Stimulated activated CD4-positive, alpha-beta T cell treated with anti-CD3 and anti-CD28 coated beads, Interleukin-12 subunit alpha, Interleukin-12 subunit beta, amount 100 ng/mL, for 48 hours (primary cell): ENCODE measurements at places on chromosomes 3 and 15.

DNA sequence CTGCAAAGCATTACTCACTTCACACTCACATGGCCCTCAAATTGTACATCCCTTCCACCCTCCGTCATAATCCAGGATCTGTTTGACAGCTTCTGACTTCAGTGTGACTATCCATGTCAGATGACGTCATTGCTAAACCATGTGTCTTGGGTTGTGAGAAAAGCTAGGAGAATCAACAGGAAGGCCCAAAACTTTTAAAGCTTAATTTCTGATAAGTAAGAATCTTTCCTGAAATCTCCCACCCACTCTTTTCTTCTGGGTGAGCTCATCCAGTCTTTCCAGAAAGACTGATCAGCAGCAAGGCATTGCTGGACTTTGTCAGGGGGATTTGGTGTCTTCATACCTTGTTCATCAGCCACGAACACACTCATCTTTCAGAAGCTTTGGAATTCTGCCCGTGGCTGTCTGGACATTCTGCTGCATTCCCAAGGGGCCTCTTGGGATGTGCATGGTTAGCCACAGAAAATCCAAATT lies 11.5 kb upstream of the LMCD1 start:
- DNase-seq = no peak

DNA sequence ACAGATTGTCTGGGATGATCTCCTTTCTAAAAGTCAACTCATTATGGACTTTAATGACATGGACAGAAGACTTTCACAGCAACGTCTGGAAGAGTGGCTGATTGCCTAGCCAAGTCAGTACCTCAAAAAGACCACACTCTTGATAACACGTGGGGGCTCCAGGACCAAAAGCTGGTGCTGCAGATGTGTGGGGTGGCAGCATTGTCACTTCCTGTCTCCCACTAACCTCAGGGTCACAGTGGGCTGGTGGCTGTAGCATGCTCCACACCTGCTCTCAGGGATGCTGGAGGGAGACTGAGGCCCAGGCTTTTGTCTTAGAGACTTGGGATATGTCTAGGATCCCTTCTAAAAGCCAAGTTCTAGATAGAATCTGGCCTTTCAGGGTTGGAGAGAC lies 118.1 kb downstream of the APBA2 start:
- no peak for DNase-seq

DNA sequence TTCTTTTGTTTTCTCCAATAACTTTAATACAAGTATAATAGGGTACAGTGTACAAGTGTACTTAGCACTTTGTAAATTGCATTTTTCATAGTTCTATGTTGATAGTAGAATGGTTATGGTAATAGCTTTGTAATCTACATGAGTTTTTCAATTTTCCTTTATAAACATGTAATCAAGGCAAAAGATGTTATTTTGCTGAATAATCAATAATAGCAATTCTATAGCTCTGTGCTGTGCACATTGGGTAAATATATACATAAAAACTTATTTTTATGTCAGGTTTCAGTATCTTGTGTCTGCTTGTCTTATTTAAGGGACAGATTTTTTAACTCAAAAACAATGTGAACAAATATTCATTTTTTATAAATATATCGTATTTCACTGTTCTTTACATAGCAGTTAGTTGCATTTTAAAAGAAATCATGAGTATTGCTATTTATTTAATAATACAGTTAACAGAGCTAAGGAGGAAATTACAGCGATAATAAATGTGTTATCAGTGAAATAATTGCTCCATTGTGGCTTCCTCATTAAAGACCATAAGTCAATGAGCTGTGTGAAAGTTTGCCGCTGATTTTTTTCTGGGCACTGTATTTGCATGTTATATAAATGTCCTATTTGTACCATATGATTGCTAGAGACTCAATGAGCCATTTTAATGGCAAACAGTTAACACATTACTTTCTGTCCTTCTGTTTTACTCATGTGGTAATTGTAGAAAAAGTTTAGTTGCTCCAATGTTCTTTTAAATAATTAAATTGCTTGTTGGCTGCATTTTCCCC lies 214.6 kb upstream of the STAC start:
- no peak for DNase-seq

GRCh38 chr3:139062918-139063317 lies 18.2 kb upstream of the PRR23C start:
- no peak for DNase-seq

DNA sequence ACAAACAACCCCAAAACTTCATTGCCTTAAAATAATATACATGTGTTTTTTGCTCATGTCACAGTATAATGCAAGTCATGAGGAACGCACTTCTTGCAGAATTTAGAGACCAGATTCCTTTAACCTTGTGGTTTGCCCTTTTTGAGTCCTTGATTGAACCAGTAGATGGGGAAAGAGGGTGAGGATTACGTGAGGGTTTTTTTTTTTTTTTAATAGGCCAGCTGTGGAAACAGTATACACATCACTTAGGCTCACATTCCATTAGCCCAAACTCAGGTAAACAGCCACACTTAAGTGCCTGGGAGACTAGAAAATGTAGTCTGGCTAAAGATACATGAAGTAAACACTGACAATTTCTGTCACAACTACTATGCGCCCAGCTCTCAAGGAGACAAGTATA lies 114.9 kb upstream of the MLF1 start:
- no peak for DNase-seq

GRCh38 chr3:72615776-72616175 lies 232.5 kb downstream of the SHQ1 start:
- no peak for DNase-seq

DNA sequence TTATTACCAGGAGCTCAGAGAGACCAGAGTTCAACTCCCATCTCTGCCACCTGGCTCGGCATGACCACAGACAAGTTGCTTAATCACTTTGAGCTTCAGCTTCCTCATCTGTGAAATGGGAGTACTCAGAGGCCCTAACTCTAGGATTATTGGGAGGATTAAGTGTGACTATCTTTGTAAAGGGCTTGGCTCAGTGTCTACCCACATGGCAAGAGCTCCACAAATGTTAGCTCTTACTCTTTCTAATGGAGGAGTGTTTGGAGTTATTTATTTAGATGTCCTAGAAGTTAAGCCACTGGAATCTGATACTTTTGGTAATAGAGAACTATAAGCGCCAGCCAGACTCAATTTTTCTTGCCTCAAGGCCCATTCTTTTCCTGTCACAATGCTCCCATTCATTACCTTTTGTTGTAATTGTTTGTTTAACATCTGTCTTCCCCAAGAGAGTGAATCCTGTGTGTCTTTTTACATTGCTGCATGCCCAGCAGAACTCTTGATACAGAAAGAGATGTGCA lies 12.3 kb upstream of the LMCD1 start:
- DNase-seq = no peak

DNA sequence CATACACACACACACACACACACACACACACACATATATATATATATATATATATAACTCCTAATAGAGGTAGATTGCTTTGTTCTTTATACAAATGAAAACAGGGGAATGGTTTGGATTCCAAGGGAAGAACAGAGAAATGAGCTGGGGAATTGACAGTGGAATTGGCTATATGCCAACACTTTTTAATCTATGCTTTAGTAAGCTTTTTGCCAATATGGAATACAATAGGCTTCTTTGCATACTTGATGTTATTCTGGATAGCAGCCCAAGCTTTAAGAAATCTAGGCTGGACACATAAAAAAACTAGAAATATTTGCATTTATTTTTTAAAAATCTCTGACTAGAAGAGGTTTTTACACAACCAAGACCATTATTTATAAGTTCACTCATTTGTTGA lies 334.2 kb upstream of the MDFIC2 start:
- DNase-seq = no peak

GRCh38 chr3:14691719-14692118 lies 16.8 kb downstream of the C3orf20 start:
- DNase-seq = no peak

GRCh38 chr3:180402471-180403073 lies 199.4 kb upstream of the TTC14 start:
- no peak for DNase-seq

DNA sequence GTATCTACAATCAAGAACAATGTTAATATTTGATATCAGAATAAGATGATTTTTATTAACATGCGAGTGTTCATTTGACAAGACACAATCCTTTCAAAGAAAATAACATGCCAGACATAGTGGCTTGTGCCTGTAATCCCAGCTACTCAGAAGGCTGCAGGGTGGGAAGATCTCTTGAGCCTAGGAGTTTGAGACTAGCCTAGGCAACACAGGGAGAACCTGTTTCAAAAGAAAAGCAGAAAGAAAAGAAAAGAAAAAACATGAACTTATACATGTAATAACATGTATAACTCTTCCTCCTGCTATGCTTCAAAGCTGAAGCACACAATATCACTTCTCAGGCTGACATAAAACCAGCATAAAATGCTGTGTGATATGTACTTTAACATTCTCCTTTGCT lies 253.7 kb downstream of the FOXP1 start:
- no peak for DNase-seq

- DNase-seq = no peak
Observed at GRCh38 chr15:80501476-80501875, 97.3 kb downstream of the ARNT2 start.

- DNase-seq = no peak
Observed at GRCh38 chr3:49900491-49901153, 3.1 kb downstream of the MST1R start.

- DNase-seq = no peak
Observed at GRCh38 chr15:69794645-69795469, 302.9 kb downstream of the TLE3 start.

GRCh38 chr3:116340680-116341216 lies 104.5 kb downstream of the LSAMP start:
- DNase-seq = no peak

DNA sequence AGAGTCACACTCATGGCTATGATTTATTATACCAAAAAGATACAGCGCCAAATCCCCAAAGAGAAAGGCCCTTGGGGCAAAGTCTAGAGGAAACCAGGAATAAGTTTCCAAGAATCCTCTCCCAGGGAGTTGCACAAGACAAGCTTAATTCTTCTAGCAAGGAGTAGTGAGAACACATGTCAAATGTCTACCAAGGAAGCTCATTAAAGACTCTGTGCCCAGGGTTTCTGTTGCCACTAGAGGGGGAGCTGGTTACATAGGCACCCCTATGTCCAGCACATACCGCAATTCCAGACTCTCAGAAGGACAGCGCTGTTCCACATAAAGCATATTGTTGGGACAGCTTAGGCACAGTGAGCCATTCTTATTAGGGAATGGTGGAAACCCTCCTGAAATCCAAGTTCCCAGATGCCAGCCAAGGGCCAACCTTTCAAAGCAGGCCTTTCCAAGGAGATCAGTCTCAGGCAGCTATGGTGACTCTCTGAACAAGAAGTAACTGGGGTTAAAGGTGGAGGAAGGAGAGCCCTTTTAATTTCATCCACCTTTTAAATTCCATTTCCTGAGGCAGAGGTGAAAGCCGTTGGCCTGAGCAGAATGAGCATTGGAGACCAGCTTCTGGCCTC lies 194.2 kb downstream of the UACA start:
- no peak for DNase-seq

DNA sequence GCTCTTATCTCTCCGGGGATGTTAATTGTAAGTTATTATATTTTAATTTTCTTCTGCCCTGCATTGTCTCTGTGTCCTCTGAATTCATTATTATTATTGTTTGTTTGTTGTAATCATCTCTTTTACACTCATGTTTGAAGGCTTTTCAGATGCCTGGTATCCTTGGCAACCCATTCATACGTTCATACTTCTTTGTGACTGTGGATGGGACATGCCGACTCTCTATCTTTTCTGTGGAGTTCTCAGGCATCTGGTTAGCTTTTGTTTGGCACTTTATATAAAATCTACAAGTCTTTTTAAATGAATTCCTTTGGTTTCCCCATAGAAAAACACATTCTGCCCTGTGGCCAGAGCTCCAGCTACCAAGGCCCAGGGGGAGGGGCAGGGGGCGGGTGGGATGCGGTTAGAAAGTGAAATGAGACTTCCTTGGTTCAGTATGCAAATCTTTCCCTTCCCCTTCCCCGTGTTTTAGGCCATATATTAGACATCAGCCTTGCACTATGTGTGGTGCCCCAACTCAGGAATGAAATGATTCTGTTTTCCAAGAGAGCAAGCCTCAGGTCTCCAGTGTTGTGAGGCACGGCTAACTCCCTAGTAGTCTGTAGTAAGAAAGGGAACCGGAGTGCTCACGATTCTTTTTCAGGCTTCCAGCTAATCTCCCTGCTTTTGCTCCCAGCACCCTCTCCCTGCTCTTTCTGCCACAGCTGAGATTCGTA lies 79.2 kb downstream of the SST start:
- DNase-seq = no peak

DNA sequence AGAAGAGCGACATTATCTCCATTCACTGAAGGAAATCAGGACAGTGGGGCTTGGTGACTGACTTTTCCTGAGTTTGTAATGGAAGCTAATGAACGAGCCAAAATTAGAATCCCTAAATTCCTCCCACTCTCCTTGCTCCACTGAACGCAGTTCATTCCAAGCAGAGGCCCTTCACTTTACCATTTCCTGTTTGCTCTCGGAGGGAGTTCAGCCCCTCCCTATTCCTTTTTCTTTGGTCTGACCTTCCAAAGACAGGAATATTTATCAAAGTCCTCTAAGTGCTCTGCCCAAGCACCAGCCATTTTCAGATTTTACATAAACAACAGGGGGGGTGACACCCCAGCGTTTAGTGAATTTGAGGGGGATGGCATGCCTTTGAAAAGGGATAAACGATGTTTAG lies 24.0 kb upstream of the PTPRG start:
- DNase-seq = no peak

DNA sequence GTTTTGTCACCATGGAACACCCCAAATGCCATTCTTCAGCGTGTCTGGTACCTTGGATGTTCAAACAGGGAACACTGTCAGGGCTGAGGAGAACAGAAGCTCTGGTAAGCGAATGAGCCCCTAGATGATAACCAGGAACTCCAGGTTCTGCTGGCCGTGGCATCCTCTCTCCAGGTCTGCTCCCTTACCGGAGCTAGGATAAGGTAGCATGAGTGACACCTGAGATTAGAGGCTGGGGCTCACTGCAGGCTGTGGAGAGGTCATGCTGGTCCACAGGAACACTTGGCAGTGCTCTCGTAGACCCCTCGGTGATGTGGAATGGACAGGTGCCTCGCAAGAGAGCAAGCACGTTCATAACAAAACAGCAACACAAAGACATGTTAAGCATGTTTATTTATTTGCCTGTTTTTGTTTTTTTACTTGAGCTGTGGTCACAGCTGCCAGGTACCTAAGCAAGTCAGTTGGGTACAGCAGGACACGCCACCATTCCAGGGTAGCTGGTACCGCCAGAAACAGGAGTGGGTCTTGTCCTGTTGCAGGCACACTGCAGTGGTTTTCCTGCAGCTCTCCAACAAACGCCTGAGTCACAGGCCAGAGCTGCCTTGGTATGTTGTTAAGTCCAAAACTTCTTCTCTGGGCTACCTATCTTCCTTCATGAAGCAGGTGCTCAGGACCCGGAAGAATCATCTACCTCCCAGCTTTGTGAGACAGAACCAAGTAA lies 4.6 kb downstream of the RBM15B start:
- DNase-seq = no peak

GRCh38 chr3:149016242-149016641 lies 24.9 kb downstream of the GYG1 start:
- no peak for DNase-seq
